NCI-H1930 (cell line): ENCODE measurements at places on chromosomes 6 and 20.
A peak's percentile ranks its signal among the peaks of the same experiment; 100 is the strongest.

GRCh38 chr6:100230115-100230952 lies 234.4 kb downstream of the SIM1 start:
- DNase-seq = no peak

DNA sequence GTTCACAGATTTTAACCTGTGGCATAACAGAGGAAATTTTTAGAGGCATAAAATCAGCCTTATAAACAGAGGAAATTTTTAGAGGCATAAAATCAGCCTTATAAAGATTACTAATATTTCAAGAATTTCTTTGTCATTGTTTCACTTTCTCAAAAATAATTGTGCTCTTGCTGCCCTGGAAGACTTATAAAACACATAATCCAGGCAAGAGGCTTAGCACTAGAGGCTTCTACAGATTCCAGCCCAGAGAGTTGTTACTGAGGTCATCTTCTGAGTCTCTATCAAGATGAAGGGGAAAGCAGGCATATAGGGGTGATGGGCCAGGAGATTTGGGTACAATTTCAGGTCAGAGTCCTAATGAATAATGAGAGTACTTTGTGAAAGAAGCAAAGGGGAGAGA lies 85.7 kb downstream of the RFPL4B start:
- no peak for DNase-seq

- DNase-seq = no peak
Measured at GRCh38 chr6:11535801-11536230, 1.7 kb upstream of the TMEM170B start.

- DNase-seq = no peak
Measured at GRCh38 chr20:17616480-17617211, 46.8 kb downstream of the DSTN start.

DNA sequence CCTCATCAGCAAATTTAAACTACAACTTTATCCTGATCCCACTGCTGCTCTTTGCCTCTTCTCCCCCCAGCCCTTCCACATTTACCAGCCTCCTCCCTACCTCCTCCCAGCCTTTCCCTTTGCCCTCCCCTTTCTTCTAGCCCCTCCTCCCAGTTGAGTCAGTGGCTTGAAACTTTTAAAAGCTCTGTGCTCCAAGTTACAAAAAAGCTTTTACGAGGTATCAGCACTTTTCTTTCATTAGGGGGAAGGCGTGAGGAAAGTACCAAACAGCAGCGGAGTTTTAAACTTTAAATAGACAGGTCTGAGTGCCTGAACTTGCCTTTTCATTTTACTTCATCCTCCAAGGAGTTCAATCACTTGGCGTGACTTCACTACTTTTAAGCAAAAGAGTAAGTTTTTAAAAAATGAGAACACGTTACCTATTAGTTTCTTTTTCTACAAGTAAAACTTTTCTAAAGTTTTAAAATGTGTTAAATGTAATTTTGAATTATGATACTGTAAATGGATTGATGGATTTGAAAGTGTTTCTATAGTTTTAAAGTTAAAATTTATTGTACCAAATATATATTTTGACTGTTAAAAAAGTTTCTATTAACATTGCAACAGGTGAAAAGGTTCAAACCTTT lies at the start of gene GJA1:
GJA1 (plus strand) TSS at position 203 of the 626 bp plus-strand sequence. CDS start 11,202 bp downstream, outside the sequence.
- no peak for DNase-seq

GRCh38 chr6:105522626-105523322 lies 119.9 kb upstream of the PREP start:
- DNase-seq = no peak

DNA sequence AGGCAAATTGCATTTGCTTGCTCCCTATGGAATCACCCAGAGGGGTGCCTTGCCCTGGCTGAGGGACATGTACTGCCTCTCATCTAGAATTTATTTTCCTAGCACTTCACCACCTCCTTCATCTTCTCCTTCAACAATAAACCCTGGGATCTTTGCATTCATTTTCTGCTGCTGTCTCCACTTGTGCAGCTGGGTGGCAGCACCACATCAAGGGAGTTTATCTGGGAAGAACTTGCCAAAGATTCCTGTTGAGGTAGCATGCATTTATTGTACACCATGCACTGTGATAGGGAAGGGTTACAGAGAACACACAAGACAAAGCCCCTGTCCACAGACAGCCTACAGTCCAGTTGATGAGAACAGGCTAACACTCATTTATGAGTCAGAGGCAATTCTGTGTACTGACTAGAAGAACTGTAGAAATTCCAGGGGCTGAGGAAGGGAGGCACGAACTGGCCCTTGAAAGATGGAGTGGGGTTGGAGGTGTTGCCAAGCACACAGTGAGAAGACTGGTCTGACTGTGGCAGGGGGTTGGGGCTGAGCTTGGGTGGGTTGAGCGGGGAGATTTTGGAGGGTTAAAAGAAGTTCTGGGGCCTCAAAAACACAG lies 17.5 kb downstream of the C20orf173 start:
- no peak for DNase-seq

DNA sequence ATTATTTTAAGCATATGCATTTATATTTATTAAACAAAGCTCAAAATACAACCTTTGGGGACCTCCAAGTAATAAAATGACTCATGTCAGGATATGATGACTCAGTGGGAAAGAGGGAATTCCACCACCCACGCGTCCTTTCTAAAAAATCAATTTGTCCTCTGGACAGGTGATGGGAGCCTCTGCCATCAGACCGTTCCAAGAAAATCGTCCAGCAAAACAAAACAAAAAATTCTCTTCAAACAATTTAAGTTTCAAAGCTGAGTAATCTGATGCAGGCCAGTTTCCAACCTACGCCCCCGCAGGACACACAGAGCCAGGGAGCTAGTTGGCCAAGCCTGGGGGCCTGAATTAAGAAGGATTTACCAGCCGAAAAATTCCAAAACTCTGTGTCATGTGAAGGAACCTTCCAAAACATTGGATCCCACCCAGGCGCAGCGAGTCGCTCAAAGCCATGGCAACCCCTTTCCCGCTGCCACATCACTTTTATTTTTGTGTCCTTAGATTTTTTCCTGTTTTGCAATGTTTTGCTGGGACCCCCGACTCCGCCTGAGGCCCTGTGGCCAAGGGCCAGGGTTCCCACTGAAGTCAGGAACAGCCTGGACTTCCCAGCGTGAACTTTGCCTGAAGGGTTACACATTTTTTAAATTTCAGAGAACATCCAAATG lies 95.3 kb downstream of the NFATC2 start:
- no peak for DNase-seq

- DNase-seq = no peak
Measured at GRCh38 chr6:77447254-77447653, 16.0 kb downstream of the HTR1B start.

DNA sequence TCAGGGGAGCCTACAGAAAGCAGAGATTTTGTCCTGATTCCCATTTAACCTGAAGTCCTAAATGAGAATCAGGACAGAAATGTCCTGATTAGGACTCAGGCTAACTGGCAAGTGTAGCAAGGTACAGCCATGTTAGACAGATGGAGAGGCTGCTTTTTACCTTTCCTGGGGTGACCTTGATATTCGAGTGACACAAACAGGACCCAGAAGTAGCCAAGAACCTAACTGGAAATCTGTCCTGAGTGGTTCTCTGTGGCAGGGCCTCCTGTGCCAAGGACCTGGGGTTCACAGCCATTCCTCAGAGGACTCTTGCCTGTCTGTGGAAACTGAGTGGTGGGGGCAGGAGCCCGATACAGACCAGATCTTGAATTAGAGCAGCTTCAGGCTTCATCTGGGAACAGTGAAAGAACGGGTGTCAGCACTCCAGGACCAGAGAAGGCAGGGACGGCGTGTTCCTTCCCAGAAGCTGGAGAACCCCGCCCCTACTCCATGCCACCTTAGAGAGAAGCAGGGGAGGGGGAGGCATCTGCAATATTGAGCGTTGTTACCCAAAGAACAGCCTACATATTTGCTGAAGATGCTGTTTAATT lies 4.3 kb upstream of the FUCA2 start:
- DNase-seq = no peak

DNA sequence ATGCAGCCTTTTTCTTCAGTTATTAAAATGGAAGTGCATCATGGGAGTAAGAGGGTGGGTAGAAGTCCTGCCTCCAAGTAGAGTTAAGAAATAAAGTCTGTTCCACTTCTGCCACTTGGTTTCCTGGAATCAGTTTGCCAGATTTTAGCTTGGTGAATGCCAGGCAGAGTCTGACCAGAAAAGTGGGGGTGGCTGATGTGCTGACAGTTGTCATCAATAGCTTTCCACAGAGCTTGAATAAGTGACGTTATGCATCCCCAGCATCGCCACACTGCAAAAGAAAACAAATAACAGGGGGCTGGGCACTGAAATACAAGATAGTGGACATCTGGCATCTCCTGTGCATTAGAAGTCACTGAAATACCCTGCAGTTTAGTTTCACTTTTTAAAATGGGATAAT lies 30.8 kb upstream of the CEP162 start:
- DNase-seq = no peak

- no peak for DNase-seq
Measured at GRCh38 chr20:5642155-5642981, 107.8 kb upstream of the SHLD1 start.

DNA sequence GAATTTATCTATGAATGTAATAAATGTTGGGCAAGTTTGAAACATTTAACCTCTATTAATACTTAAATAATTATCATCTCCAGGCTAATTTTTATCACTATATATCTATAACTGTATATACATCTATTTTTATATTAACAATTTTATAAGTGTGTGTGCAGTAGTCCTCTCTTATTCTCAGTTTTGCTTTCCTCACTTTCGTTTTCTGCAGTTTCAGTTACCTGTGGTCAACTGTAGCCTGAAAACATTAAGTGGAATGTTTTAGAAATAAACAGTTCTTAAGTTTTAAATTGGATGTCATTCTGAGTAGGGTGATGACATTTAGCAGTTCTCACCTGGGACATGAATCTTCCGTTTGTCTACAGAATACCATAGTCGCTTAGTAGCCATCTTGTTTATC lies 379.4 kb upstream of the MAN1A1 start:
- no peak for DNase-seq

- DNase-seq = no peak
Measured at GRCh38 chr6:166582258-166582657, 4.2 kb downstream of the RAMACL start.

GRCh38 chr6:57262901-57263694 lies 41.0 kb upstream of the RAB23 start:
- DNase-seq = no peak

DNA sequence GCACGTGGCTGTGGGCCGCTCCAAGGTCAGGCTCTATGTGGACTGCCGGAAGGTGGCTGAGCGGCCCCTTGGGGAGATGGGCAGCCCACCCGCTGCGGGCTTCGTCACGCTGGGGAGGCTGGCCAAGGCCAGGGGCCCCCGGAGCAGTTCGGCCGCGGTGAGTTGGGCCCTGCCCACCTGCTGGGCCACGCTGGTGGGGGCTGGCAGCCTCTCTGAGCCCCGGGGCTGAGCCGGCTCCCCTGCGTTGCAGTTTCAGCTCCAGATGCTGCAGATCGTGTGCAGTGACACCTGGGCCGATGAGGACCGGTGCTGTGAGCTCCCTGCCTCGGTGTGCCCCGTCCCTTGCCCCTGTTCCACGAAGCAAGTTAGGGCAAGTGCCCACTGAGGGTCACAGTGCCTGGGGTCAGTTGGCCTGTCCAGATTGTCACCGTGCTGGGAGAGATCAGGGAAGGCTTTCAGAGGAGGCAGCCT lies 27.1 kb downstream of the COL20A1 start:
- DNase-seq = no peak

GRCh38 chr6:29655658-29656057 lies 1.2 kb upstream of the MOG start:
- no peak for DNase-seq

- DNase-seq = no peak
Measured at GRCh38 chr20:18077157-18077556, 19.4 kb upstream of the OVOL2 start.

- no peak for DNase-seq
Measured at GRCh38 chr20:62165762-62166399, 16.9 kb upstream of the MTG2 start.

GRCh38 chr6:132279592-132280139 lies 121.6 kb downstream of the MOXD1 start:
- DNase-seq = peak; percentile 75

GRCh38 chr6:12238219-12238618 lies 51.9 kb upstream of the EDN1 start:
- no peak for DNase-seq

DNA sequence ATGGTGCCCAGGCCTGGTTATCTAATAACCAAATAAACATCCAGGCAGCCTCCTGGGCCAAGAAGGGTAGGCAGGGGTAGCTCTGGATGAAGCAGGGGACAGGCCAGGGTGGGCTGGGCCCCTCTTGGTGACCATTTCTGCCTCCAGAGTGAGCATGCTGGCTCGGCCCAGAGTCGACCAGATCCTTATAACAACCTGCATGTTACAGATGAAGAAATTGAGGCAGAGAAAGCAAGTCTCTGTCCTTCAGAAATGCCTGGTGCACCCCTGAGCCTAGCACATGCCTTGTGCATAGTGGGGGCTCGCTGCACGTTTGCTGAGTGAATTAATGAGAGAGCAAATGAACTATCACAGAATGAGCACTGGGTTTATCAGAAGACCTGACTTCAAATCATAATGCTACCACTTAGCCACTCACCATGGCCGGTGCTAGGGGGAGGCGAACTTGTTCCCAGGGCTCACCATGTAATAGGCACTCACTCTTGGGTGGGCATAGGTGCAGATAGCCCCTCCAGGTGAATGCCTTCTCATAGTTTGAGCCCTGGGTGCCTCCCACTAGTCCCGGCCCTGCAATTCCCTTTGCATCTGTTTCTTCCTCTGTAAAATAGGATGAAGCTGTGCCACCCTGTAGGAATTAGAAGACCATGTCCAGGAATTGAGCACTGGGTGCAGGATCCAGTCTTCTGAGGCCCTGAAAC lies 3.8 kb upstream of the APCDD1L start:
- DNase-seq = no peak

- DNase-seq = no peak
Measured at GRCh38 chr6:150204705-150205472, 62.0 kb downstream of the PPP1R14C start.

- DNase-seq = no peak
Measured at GRCh38 chr6:90720404-90720803, 133.5 kb upstream of the MAP3K7 start.

DNA sequence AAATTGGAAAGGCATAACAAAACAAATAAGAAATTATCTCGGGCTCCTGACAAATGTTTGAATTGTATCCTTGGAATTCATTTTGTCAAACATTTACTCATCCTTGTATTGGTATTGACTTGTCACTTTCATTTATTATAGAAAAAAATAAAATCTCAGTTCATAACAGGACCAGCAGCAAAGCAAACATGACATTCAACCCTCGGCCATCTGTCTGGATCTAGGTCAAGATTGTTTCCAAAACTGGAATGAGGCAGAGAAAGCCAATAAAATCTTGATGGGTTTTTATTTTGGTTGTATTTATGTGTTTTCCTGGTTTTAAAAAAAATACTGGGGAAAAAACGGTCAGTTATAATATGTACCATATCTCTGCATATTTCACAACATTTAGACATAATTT lies 42.9 kb upstream of the FABP7 start:
- DNase-seq = no peak
